ENCODE measurements at places on chromosomes 12 and 14.

GRCh38 chr12:57216921-57217879, 606 bp downstream of the NXPH4 start:
- DNase-seq, result no peak

DNA sequence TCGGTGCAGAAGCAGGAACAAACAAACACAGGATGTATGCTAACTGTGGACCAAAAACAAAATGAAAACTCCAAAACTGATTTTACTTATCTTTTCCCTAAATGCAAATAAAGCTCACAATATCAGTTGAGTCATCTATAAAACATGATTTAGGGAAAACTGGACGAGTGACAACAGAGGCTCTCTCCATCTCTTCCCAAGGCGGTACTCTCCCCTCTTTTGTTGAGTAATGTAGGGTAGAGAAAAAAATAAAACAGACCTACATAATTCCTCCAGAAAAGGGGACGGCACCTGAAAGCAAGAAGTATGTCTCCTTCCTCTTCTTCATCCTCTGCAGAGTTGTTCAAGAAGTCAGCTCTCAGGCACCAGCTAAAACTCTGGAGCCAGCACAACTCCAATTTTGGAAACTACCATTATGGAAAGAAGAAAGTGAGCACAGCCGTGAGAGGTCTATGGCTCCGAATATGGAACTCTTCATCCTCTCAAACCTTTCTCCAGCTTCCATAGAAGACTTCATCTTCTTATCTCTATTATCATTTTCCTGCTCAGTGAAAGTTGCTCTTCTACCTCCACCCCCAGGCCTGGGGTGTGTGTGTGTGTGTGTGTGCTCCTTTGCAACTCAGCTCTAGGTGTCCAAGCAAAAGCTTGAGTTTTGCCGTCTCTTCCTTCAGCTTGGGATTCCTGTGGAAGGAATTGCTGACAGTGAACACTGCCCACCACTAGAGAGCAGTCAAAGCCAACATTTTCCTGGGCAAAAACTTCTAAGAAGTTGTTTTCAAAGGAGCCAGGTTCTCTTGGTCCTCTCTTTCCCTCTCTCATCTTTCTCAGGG, 155.4 kb downstream of the DIO2 start:
- DNase-seq, result no peak

GRCh38 chr14:75274899-75275569, 3.6 kb upstream of the FOS start:
- no peak for DNase-seq

- DNase-seq, result no peak
These were observed 324 bp downstream of the CALCOCO1 start for GRCh38 chr12:53726946-53727309.

- DNase-seq, result no peak
These were observed 55.7 kb upstream of the ABCD2 start for GRCh38 chr12:39675263-39675662.

- DNase-seq, result no peak
These were observed 107.9 kb downstream of the PRKCH start for GRCh38 chr14:61429316-61429715.

GRCh38 chr12:108457006-108457733, 57.9 kb upstream of the FICD start:
- DNase-seq, result no peak

GRCh38 chr12:80272387-80272915, 171.6 kb upstream of the PTPRQ start:
- DNase-seq, result no peak

DNA sequence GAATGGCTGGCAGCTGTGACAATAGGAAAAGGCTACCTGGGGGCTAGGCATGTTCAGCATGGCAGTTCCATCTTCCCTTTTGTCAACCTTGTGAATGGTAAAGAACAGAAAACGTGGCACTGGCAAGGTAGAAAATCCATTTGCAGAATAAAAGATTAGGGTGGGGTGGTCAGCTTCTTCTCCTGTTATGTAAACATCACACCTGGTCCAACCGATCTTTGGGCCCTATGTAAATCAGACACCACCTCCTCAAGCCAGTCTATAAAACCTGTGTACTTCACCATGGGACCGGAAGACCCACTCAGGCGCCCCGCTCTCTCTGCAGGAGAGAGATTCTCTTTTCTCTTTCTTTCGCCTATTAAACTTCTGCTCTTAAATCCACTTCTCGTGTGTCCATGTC, 19.6 kb upstream of the TMEM30B start:
- no peak for DNase-seq

DNA sequence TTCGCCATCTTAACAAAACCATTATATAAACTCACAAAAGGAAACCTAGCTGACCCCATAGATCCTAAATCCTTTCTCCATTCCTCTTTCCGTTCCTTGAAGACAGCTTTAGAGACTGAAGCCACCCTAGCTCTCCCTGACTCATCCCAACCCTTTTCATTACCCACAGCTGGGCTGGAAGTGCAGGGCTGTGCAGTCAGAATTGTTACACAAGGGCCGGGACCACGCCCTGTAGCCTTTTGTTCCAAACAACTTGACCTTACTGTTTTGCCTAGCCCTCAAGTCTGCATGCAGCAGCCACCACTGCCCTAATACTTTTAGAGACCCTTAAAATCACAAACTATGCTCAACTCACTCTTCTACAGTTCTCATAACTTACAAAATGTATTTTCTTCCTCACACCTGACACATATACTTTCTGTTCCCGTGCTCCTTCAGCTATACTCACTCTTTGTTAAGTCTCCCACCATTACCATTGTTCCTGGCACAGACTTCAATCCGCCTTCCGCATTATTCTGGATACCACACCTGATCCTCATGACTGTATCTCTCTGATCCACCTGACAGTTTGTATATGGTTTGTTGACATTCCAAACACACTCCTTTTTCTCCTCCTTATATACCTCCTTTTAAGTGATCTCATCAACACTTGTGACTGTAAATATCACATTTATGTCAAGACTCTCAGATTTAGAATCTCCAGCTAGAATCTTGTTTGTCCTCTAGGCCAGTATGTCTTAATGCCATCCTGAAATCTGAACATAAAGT, 208.7 kb downstream of the KITLG start:
- DNase-seq, result no peak

DNA sequence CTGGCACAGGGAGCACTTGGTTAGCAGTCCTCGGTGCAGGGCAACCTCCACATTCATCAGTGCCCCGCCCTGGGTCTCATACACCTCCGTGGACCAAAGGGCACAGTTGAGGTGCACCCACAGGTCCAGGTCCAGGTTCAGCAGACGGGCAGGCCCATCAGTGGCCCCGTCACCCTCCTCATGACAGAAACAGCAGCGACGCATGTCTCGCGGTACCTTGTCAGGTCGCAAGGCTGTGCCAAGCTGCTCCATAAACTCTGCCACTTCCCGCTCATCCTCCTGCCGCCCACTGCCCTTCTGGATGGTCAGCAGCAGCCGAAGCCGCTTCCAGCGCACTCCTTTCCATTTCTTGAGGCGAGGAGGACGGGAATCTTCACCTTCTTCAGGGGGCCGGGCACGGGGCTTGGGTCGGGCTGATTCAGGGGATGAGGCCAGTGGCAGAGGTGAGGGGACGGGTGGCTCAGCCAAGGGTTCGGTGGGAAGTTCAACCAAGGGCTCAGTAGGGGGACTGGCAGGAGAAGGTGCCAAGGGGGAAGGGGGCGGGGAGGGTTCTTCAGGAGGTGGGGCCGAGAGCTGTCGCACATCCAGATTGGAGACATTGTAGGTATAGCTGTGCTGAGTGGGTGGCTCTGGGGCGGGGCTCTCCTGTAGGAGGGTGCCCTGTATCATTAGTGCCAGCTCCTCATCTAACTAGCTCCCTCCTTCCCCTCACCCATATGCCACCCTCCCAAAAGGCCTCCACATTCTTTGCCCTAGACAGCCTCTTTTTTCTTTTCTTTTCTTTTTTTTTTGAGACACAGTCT, 8.3 kb upstream of the PRKAG1 start:
- no peak for DNase-seq

GRCh38 chr12:105164068-105164467, 56.5 kb downstream of the WASHC4 start:
- no peak for DNase-seq

DNA sequence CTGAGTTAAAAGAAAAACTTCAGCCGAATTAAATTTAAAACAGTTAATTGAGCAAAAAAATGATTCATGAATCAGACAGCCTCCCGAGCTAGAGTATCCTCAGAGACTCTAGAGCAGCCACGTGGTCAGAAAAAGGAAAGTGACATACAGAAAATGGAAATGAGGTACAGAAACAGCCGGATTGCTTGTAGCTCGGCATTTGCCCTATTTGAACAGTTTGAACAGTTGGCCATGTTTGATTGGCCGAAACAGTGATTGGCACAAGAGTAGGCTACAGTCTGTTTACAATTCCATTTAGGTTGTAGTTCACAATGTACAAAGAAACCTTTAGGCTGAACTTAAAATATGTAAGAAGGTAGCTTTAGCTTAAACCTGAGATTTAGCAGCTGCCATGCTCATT, 12.9 kb upstream of the OXA1L start:
- DNase-seq, result no peak

DNA sequence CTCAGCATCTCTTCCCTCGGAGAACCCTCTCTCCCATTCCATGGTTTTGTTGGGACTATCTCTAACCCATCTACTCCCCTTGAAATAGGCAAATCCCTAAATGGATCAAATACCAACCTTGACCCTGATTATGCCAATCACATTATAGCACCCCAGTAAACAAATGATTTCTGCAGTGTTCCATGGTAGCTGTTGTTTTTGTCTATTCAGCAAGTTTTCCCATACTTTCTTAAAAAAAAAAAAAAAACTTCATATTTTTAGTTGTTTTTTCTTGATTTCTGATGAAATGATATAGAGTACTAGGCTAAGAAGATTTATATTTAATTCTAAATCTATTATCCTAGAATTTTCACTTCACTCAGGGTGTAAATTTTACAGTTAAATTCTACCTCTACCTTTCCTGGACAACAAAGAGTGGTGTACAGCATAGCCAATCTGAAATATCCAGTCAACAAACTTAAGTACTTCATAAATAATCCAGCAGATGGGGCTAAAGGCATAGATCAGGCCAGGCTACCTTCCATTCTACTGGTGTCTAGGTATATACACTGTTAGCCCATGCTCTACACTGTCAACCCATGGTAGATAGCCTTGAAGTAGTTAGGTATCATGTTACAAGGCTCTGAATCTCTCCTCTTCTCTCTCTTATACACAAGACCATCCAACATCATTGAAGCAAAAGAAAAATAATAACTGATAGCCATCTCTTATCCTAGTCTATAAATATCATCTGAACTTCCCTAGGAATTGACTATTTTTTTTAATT, 82.2 kb downstream of the PLEKHG7 start:
- DNase-seq, result no peak

DNA sequence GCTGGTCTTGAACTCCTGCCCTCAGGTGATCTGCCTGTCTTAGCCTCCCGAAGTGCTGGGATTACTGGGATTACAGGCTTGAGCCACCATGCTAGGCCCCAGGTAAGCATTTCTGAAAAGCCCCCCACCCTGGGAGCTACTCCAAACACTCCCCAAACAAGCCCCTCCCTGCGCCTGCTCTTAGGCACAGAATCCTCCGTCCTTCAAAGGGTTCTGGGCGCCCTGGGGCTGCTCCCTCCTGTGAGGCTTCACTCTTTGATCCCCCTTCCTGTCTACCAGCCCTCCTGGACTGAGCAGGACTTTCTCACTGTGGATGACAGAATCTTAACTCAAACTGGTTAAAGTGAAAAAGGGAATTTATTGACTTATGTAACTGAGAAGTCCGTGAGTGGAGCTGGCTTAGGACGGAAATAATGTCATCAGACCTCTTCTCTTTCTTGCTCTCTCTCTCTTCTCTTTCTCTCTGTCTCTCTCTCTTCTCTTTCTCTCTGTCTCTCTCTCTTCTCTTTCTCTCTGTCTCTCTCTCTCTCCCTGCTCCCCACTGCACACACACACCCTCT, 66.9 kb upstream of the CLMN start:
- DNase-seq, result no peak

DNA sequence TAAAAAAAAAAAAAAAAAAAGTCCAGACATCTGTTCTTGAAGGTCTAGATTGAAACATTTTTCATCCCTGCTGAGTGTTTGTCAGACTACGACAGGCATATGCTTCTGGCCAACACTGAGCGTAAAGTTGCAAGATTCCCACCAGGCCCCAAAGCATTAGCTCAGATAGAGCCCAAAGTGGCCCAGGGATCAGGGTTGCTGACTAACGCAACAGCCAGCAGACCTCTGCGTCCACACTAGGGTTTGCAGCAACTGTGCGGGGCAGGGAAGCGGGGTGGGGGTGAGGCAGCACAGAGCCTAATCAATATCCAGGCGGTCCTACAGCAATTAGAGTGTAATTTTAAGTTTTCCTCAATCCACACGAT, 55.7 kb downstream of the SSH1 start:
- no peak for DNase-seq

GRCh38 chr14:64233531-64234190, 60.5 kb downstream of the ESR2 start:
- no peak for DNase-seq

- no peak for DNase-seq
These were observed 523.4 kb upstream of the TBX3 start for GRCh38 chr12:115207216-115207915.

GRCh38 chr14:91295276-91295845, 50.9 kb upstream of the GPR68 start:
- DNase-seq, result no peak

DNA sequence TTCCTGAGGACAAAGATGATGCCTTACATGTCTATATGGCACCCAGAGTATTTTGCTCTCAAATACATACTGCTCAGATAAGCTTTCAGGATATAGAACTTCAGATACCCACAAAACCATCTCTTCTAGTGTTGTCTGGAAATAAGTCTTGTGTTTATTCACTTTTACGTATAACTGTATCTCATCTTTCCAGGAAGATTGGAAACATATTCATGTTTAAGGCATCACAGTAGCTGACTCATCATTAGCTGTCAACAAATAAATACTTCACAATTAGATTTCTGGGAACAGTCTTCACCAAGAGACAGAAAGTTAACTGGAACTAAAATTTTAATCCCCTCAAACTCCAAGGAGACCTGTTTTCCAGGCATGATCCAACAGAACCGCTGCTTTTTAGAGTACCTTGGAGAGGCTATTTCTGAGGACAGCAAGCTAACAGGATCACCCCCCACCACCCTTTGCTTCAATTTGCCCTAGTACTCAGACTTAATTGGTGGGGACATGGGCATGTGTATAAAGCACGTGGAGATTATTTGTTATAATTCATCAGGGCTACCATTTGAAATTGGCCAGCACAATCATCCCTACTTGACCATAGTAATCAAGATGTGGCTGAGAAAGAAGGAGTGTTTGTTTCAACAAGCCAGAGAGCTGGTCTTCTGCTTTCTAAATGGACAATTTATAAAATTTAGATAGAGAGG, 129.3 kb upstream of the HIF1A start:
- no peak for DNase-seq

- no peak for DNase-seq
These were observed 61.9 kb downstream of the SMUG1 start for GRCh38 chr12:54126696-54127537.

- no peak for DNase-seq
These were observed 18.0 kb downstream of the FMNL3 start for GRCh38 chr12:49689237-49689636.

DNA sequence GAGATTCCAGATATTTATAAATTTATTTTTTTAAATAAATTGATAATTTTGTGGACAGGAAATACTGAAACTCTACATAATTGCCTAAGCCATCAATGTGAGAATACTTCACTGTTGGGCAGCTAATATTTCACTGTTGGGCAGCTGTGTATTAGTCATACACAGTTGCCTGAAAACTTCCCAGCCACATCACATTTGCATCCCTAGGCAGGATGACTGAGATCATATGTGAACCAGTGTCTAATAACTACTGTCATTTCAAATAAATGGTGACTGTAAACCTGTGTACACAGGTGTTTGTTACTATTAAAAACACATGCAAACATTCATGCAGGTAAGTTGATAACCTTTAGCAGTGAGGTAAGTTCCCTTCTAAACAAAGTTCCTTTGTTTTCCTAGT, 43.9 kb downstream of the TMTC3 start:
- no peak for DNase-seq

GRCh38 chr14:32827514-32827913, 111.2 kb upstream of the NPAS3 start:
- no peak for DNase-seq

Data from activated CD8-positive, alpha-beta memory T cell treated with anti-CD3 and anti-CD28 coated beads for 4 hours (primary cell).